ENCODE measurements at places on chromosomes 13 and 19.

- DNase-seq = no peak
Observed at GRCh38 chr13:113905018-113905417, 41.1 kb upstream of the GAS6 start.

DNA sequence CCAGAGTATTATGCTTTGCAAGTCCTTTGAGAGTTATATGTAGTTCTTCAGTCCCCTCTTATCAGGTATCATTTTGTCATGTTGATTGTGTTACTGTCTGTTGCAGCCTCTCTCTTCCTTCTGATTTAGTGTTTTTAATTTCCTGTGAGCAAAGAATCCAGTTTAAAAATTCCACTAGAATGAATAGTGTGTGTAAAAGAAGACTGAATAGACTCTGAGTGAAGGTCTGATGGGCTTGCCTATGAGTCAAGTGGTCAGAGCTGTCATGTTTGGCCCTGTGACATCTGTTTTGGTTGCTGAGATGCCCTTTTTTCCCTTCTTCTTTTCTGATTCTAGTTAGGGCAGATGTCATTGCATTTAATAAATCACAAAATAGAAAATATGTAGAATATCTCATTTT, 23.3 kb upstream of the KCTD4 start:
- no peak for DNase-seq

DNA sequence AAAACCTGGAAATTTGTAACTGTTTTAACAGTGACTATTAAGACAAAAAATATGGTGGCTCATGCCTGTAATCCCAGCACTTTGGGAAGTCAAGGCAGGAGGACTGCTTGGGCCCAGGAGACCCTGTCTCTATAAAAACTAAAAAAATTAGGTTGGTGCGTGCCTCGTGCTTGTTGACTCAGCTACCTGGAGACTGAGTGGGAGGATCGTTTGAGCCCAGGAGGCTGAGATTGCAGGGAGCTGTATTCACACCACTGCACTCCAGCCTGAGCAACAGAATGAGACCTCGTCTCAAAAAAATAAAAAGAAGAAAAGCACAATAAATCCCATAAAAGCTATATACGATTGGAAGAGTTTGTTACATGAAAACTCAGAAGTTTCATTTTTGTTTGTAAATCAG, 23.7 kb downstream of the KLF5 start:
- DNase-seq = no peak

- peak; percentile 92 for DNase-seq
Observed at GRCh38 chr19:40714441-40715299, 2.0 kb downstream of the COQ8B start.

GRCh38 chr19:57053401-57053800, 66.4 kb upstream of the USP29 start:
- DNase-seq = no peak

DNA sequence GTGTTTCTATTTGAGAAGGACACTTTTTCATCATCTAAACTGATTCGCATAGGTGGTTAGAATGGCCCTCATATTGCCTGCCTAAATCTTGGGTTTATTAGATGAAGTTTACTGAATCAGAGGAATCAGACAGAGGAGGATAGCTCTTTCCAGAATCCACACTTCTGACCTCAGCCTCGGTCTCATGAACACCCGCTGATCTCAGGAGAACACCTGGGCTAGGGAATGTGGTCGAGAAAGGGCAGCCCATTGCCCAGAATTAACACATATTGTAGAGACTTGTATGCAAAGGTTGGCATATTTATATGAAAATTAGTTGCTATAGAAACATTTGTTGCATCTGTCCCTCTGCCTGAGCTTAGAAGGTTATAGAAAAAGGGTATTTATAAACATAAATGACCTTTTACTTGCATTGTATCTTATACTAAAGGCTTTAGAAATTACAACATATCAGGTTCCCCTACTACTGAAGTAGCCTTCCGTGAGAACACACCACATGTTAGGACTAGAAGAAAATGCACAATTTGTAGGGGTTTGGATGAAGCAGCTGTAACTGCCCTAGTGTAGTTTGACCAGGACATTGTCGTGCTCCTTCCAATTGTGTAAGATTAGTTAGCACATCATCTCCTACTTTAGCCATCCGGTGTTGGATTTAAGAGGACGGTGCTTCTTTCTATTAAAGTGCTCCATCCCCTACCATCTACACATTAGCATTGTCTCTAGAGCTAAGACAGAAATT, 103.8 kb downstream of the TNFRSF19 start:
- DNase-seq = no peak

DNA sequence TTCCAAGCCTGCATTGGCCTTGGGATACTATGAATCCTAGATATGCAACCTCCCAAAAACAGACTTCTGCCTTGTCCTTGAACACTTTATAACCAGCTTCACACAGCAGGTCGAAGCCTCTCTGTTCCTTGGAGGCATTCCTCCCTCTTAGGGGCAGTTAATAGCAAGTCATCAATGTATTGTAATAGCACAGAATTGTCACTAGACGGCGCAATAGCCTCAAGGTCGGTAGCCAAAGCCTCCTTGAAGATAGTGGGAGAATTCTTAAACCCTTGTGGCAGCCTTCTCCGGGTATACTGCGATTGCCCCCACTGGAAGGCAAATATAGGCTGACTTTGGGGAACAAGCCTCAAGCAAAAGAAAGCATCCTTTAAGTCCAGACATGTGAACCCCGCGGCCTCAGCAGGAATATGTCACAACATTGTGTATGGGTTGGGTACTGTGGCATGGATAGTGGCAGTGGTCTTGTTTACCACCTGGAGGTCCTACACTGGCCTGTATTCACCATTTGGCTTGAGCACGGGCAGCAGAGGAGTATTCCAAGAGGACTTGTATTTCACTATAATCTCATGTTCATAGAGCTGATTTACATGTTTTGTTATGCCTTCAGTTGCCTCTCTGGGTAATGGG, 61.1 kb downstream of the ZNF431 start:
- DNase-seq = no peak

DNA sequence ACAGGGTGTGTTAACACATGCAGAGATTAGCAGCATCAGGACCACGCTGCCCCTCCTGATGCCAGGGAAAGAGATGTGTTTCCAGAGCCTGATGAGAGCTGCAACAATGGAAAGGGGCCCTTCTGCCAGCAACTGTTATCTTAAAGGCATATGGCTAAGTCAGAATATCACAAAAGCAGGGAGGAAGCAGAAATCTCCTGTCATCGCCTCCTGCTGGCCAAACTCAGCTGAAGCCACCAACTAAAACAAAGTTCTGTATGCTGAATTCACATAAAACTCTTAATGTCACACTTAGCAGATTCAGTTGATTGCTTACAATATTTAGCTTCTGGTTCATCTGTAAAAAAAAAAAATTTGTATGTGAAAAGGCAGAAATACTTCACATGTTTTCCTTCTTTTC, 178.2 kb downstream of the GPC5 start:
- DNase-seq = no peak

DNA sequence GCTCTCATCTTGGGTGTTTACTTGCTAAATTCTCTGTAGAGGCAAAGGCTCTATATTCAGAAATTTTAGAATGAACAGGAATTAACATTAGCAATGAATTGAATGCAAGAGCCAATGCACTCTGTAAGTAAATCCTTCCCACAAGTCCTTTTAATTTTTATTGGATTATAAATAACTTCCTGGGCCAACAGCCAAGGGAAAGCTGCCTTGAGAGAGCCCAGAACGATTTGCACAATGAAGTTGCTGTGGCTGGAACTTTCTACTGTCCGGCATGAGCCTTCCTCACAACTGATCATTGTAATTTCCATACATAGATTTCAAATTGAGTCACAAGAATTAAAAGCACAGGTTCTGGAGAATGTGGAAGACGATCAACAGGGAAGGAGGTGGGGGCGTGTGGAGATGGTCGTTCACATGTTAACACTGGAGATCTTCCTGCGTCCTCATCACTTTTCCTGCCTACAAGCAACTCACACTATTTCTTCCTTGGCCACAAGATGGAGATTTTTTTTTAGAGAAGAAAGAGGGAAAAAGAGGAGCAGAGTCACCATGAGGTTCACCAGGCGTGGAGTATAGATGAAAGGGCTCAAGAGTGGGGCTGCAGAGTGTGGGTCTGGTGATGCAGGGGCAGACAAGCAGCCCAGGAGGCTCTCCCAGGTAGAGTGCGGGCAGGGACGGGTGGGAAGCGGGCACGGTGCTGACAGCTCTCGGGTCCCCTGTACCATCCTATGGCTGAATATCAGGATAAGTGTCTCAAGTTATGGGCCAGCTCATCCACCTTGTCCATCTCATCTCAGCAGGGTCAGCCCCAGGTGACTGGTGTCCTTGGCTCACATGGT, 110.7 kb downstream of the SOX1 start:
- DNase-seq = no peak

- no peak for DNase-seq
Observed at GRCh38 chr19:47331931-47332547, at the start of gene C5AR2. C5AR2 (plus strand) TSS chr19:47332175; CDS start chr19:47340800, 8,625 bp downstream.

- peak; percentile 65 for DNase-seq
Observed at GRCh38 chr19:10602330-10603083, 15.4 kb upstream of the AP1M2 start.

DNA sequence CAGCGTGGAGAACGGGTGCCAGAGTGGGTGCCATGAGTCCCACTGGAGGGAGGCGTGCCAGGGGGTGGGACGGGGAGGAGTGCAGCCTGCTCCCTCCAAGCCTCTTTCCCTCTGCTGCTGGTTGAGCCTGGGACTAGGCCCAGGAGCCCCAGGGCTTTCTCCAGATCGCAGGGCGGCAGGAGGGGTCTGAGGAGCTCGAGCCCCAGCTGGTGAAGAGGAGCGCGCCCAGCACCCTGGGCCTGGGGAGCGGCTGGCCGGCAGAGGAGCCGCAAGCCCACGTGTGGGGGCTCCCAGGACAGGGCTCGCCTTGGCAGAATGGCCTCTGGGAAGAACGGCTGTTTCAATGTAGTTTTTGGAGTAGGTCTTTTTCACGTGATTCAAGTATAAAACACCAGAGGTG, 12.2 kb upstream of the DCUN1D2 start:
- DNase-seq = no peak

GRCh38 chr13:73251626-73252265, 192.9 kb downstream of the KLF5 start:
- DNase-seq = no peak

GRCh38 chr19:42528354-42529247, at the start of gene CEACAM1:
CEACAM1 (minus strand) TSS chr19:42528481; CDS start chr19:42528374, 107 bp downstream.
- DNase-seq = no peak

- DNase-seq = no peak
Observed at GRCh38 chr19:7492558-7492957, 3.7 kb upstream of the PEX11G start.

DNA sequence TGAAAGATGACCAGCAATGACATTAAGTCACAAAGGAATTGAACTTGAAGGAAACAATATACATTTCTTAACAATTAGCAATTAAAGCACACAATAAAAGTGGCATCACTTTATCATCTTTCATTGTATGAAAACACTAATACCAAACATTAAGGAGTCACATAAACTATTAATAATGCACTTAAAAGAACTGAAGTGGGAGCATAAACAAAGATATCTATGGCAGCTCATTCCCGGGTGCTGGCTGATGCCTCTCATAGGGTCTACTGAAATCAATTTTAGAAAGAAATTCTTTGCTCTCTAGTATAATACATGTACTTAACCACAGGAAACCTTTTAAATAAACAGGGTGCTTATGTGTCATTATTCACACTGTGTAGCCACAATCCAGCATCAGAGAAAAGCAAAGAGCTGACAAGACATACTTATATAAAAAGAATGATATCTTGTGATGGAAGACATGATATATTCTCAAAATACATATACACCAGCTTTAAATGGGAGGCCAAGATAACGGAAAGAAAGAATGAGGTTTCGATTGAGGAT, 1207.8 kb downstream of the EFNB2 start:
- no peak for DNase-seq

DNA sequence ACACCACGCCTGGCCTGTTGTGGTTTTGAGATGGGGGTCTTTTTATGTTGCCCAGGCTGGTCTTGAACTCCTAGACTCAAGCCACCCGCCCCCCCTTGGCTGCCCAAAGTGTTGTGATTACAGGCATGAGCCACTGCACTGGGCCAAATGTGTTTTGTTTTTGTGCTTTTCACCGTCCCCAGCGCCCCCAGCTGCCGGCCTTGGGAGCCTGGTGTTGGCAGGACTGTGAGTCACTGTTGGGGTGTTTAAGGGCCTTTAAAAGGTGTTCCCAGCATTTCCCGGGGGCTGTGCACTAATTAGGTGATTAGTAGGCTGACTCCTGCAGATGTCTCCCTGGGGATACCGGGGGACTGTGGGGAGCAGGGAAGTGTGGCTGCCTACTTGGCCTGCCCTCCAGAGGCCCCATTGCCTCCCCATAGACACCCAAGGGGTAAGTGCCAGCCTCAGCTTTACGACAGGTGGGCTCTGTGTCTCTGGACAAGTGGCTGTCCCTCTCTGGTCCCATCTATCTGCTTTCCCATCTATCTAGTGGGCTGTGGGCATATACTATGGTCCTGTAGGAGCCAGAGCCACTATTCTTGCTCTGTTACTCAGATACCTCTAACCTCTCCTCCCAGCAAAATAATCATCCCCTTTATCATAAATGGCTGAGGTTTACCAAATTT, 11.8 kb upstream of the TLE5 start:
- DNase-seq = no peak

DNA sequence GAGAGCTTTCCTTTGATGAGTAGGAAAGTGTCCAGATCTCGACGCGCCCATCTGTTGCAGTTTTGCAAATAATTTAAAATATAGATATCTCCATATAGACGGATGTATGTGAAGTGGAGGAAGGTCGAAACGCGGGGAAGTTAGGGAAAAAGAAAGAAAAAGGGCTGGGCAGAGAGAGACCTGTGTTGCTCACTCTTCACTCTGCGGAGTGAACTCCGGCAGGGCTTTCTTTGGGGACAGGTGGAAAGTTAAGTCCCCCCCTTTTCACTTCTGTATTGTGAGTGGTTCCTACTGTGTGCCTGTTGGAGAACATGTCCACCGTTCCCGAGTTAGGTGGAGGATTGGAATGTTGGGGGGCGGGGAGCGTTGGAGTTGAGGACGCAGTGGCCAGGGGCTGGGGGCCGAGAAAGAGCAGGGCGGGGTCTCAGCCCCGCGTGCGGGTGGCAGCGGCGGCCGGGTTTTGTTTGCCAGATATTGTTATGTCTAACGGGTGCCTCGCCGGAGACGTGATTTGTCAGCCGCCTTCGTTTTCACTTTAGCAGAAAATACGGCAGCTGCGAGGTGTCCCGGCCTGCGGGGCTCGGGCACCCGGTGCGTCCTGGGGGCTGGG, 145.1 kb upstream of the ZNF536 start:
- peak; percentile 61 for DNase-seq

- DNase-seq = no peak
Observed at GRCh38 chr13:97348569-97349100, 85.3 kb upstream of the RAP2A start.

- DNase-seq = no peak
Observed at GRCh38 chr13:103246581-103247200, 180.5 kb upstream of the SLC10A2 start.

- no peak for DNase-seq
Observed at GRCh38 chr19:1648920-1649541, 3.4 kb downstream of the TCF3 start.

- no peak for DNase-seq
Observed at GRCh38 chr19:18293642-18294466, 12.4 kb upstream of the JUND start.

- no peak for DNase-seq
Observed at GRCh38 chr19:35240327-35240726, 8.5 kb upstream of the LSR start.

Measured in nucleus accumbens (tissue), 56 donors.